ENCODE measurements at places on chromosomes 12 and 14.
A peak's percentile ranks its signal among the peaks of the same experiment; 100 is the strongest.

- no peak for DNase-seq
These were observed 52.0 kb downstream of the WSCD2 start for GRCh38 chr12:108181095-108181454.

GRCh38 chr14:75977582-75977943 lies 4.2 kb downstream of the TGFB3 start:
- no peak for DNase-seq

- no peak for DNase-seq
These were observed 214.5 kb upstream of the DDHD1 start for GRCh38 chr14:53367644-53368026.

- DNase-seq: no peak
These were observed 6.8 kb upstream of the TESPA1 start for GRCh38 chr12:54991161-54991990.

DNA sequence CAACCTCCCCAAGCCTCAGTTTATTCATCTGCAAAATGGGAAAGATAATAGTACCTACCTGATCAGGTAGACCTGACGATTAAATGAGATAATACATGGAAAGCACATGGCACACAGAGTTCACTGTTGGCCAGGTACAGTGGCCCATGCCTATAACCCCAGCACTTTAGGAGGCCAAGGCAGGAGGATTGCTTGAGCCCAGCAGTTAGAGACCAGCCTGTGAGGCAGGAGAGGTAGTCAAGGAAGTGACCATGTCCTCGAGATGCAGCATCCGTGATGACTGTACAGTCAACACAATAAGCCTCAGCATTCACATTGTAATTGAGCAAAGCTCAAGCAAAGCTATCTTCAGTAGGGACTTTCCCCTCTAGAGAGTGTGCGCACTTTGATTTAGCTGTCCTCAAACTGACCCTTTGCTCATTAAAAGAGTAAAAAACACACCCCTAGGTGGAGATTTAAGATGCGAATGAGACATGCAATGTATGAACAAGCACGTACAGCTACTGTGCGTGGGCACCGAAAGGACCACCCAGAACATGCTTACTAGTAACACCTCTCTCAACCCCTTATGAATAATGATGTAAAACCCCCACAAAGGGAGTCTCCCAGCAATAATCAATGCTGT lies 9.9 kb downstream of the ISCU start:
- DNase-seq: no peak

- DNase-seq: no peak
These were observed 383.5 kb downstream of the RGS6 start for GRCh38 chr14:72315714-72316113.

DNA sequence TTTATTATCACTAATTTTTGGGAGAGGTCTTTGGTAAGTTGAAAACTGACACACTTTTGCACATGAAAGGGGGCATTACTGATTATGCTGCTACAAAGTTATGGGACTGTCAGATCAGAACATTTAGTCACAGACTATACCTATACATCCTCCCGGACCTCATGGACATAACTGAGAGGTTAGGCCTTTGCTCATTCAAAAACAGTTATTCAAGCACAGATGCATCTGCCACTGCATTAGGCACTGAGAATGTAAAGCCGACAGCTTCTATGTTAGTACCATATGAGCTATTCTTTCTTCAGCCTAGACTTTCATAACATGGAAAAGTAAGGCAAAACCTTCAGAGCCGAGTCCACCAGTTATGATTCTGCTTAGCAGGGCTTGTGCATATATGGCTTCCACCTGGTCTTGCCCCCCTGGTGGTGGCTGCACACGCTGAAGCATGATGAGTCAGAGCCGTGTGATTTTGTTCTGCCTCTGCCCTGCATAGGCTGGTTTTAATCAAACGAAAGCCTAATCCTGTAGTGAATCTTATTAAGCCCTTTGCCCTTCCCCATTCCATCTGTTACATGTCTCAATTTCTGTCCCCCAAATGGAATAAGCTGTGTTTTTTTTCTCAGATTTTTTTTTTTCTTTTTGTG lies 21.8 kb upstream of the RNU6-8 start:
- DNase-seq: no peak

GRCh38 chr12:100867639-100868393 lies 73.2 kb downstream of the ANO4 start:
- DNase-seq: no peak

DNA sequence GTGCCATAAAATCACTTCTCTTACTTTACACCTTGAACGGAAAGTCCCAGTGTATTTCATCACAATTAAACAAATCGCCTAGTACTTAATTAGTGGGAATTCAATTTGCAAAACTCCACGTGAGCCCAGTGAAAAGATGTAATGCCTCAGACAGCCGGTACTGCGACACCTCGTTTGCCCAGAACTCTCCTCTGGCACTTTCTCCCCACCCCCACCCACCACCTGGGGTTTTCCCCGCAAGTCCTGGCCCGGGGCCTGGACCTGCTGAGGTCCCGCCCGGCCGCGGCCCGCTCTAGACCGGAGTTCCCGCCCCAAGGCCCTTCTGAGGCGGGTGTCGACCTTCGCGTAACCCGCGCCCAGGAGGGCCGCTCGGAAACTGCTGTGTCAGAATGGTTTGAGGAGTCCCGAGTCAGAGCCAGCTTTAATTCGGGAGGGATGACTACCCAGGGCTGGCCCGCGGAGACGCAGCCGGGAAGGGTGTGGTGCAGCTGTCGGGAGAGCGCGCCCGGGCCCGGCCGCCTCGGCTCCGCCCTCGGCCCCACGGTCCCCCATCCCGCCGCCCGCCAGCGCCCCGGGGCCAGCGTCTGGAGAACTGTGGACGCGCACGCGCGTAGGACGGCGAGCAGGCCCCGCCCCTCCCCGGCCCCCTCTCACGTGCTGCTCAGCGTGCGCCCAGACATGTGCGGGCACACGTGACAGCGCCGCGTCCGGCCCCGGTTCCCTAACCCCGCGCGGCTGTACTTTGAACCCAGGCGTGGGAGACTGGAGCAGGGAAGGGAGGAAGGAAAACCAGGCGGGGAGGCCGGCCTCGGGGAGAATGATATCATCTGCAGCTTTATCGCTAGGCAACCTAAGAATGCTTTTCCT lies 10.8 kb downstream of the BHLHE41 start:
- DNase-seq: peak; percentile 48

- no peak for DNase-seq
These were observed 10.5 kb downstream of the MMP14 start for GRCh38 chr14:22846811-22847307.

DNA sequence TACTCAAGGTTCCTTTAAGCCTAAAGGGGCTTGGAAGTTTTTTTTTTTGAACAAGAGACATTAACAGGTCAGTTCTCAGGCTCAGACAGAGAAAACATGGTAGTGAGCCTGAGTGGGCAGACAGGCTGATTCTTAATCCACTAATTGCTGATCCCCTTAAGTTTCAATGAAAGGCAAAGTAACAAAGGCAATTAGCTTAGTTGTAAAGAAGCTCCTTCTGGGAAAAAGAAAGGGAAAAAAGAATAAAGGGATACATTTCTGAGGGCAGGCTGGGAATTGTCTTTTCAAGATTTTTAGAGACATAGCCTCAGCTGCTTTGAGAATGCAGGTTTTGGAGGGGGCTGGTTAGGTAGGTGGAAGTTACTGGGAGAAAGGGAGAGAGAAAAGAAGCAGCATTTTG lies 133.8 kb downstream of the CFAP54 start:
- no peak for DNase-seq

DNA sequence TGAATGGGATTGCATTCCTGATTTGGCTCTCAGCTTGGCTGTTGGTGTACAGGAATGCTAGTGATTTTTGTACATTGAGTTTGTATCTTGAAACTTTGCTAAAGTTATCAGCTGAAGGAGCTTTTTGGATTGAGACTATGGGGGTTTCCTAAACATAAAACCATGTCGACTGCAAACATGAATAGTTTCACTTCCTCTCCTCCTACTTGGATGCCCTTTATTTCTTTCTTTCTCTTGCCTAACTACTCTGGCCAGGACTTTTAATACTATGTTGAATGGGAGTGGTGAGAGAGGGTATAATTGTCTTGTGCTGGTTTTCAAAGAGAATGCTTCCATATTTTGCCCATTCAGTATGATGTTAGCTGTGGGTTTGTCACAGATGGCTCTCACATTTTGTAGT lies 141.5 kb downstream of the CEP83 start:
- DNase-seq: no peak

DNA sequence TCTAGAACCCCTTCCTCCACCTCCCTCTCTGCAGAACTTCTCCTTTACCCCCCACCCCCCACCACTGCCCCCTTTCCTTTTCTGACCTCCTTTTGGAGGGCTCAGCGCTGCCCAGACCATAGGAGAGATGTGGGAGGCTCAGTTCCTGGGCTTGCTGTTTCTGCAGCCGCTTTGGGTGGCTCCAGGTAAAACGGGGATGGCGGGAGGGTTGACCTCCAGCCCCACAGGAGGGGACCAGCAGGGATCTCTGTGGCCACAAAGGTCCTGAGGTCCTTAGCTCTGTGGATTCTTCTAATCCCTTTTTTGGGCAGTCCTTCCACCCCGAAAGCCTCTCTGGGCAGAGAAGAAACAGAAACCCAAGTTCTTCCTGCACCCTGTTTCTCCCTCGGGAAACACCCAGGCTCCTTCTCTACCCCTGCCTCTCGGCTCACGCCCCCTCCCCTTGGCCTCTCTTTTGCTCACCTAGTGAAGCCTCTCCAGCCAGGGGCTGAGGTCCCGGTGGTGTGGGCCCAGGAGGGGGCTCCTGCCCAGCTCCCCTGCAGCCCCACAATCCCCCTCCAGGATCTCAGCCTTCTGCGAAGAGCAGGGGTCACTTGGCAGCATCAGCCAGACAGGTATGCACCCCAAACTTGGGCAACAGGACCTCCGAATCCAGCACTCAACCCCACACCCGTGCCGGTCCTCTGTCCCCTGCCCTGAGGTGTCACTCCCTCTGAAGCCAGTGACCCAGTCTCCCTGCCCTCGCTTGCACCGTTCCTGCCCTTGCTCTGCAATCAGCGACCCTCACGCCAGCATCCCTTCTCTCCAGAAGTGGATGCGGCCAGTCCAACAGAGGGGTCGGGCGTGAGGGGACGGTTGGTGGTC lies 638 bp downstream of the LAG3 start:
- no peak for DNase-seq

GRCh38 chr12:111635524-111635923 lies 36.4 kb upstream of the ATXN2 start:
- DNase-seq: no peak

DNA sequence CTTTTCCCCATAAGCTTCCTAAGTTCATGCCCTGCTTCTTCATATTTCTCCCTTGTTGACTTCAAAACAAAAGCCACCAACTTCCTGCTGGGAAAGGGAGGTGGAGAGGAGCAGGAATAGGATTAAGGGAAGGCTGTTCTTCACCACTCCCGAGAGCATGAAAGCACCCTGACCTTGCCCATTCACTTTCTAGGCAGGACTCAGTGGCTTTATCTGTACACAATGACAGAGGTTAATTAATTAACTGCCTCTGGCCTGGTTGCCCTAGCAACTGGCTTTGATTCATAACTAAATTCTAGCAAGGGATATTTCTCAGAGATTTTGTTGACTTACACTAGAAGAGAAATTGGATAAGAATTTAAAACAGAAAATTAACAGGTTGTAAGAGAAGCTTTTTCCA lies 396.8 kb downstream of the RPS29 start:
- DNase-seq: no peak

GRCh38 chr14:101173698-101174521 lies 270.4 kb upstream of the RTL1 start:
- DNase-seq: no peak

DNA sequence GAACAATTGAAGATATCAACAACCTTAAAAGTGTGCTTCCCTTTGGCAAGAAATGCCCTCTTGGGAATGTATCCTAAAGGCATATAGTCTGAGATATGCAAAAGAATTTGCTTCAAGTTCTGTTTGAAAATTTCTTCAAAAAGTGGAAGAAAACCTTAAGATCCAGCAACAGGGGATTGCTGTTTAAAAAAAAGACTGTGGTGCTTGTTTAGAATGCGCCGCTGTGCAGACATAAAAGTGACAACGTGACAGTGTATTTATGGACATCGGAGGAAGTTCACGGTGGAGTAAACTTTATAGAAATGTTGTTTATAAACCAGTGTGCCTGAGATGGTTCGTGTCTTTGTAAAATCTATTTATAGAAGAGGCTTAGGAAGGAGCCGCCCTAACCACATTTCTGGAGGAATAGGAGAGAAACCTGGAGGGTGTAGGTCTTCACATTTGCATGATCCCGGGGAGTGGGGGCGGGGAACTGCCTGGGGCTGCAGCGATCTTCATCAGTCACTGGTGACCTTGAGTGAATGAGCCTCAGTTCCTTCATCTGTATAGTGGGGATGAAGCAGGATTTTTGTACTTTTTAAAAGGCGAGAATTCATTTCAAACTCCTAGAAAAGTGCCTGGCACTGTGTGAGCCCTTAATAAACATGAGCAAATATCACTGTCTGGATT lies 27.5 kb downstream of the ADGRD1 start:
- no peak for DNase-seq

DNA sequence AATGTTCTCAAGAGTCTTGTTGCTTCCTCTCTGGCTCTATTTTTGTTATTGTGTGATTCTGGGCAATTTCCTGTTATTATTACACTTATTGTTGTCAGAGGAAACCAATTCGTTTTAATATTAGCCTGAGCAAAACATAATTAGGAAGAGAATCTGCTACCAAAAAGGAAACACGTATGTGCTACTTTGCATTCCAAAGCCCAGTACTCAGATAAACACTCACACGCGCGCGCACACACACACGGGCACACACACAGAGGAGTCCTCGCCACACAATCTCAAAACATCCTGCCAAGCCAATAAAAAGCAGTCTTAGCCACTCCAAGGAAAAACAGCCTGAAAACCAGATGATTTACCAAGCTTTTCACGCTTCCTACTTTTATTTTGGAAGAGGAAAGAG lies 400.7 kb downstream of the NUAK1 start:
- DNase-seq: no peak
